ENCODE measurements at places on chromosomes 11 and 22. TPM values are rescaled to one million over a fixed set of nuclear protein-coding genes. Genes with fewer than 3 reads are reported as not detected.

DNA sequence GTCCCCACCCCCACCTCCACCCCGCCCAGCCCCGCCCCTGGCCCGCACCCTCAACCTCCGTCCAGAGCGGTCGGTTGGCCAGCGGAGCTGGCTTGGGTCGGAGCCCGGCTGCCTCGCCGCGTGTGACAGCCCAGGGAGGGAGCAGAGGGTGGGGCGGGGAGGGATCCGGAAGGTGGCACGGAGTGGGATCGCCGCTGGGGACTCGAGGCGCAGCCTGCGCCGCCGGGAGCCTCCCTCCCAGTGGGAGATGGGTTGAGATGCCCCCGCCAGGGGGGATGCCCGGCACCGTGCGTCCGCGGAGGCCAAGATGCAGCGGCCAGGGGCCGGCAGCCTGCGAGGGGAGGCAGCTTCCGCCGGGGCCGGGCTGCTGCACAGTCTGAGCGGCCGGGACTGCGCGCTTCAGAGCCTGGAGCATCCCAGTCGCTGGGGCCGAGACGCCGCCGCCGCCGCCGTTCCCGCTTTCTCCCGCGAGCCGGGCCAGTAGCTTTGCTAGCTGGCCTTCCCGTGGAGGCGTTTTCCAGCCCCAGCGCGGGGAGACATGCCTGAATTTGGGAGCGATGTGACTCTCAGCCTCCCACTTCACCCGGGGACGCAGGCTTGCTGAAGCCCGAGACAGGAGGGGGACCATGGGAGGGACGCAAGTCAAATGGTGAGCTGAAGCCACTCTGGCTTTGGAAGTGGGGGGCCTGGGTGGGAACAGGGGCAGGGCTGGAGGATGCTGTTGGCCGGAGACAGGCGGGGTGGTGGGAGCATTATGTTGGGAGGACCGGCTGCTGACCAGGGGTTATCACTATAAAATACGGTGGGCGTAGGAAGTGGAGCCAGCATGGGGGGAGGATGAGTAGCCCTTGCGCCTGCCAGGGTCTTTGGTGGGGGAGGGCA lies 40.2 kb downstream of the DIXDC1 start:
- no peaks in the 10 kb centered on the region for H3K27me3 ChIP-seq
- H3K4me1 ChIP-seq: peaks cover 31% of the 10 kb centered on the region
- DNase-seq: peak; percentile 87
- H3K4me3 ChIP-seq: peak overlapping the region; percentile 87

- H3K4me3 ChIP-seq: no peak overlapping the region
- peaks cover 4% of the 10 kb centered on the region for H3K36me3 ChIP-seq
- DNase-seq: no peak
- no peaks in the 10 kb centered on the region for H3K27me3 ChIP-seq
- peak overlapping the region; percentile 97 for H3K27ac ChIP-seq
- H3K4me1 ChIP-seq: peaks cover 30% of the 10 kb centered on the region
These were observed 59.6 kb downstream of the PISD start for GRCh38 chr22:31602259-31602952.

DNA sequence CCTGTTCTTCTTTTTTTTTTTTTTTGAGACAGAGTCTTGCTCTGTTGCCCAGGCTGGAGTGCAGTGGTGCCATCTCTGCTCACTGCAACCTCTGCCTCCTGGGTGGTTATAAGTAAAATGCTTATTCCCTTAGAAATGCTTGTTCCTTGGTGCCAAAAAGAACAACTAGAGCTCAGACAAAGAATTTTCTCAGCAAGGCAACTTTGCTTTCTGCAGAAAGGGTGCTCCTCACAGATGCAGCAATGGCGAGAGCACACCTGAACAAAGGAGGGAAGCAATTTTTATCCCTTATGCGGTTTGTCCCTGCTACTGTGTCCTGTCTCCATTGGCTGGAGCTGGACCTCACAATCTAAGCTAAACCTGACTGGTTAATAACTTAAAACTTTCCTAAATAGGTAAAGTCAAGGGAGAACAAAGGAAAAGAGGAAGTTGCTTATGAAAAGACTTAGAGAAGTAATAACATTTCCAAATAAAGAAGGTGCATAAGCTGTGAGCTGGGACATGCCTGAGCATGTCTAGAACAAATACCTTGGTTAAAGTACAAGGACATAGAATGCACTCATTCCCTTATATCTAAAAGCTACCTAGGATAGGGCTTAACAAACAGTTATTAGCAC lies 90.0 kb upstream of the PRR5 start:
- no peak for DNase-seq
- no peaks in the 10 kb centered on the region for H3K4me1 ChIP-seq
- H3K27ac ChIP-seq: no peak overlapping the region
- H3K4me3 ChIP-seq: no peak overlapping the region

- H3K27ac ChIP-seq: peak overlapping the region; percentile 59
- peaks cover 75% of the 10 kb centered on the region for H3K36me3 ChIP-seq
- no peaks in the 10 kb centered on the region for H3K27me3 ChIP-seq
These were observed 63.7 kb downstream of the PPP6R3 start for GRCh38 chr11:68524213-68524612.

ME3 gene
- 17.5 TPM for total RNA-seq

DNA sequence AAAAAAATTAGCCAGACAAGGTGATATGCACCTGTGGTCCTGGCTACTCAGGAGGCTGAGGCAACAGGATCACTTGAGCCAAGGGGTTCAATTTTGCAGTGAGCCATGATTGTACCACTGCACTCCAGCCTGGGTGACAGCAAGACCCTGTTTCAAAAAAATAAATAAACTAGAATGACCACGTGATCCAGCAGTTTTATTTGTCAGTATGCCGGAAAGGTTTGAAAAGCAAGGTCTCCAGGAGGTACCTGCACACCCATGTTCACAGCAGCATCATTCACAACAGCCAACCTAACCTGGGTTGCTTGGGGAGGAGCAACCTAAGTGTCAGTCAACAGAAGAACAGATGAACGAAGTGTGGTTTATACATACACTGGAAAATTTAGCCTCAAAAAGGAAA lies 78.7 kb upstream of the SEPTIN5 start:
- no peaks in the 10 kb centered on the region for H3K36me3 ChIP-seq
- peaks cover 2% of the 10 kb centered on the region for H3K27me3 ChIP-seq
- no peak overlapping the region for H3K4me3 ChIP-seq
- peaks cover 7% of the 10 kb centered on the region for H3K4me1 ChIP-seq
- no peak overlapping the region for H3K27ac ChIP-seq
- peak; percentile 27 for DNase-seq

DNA sequence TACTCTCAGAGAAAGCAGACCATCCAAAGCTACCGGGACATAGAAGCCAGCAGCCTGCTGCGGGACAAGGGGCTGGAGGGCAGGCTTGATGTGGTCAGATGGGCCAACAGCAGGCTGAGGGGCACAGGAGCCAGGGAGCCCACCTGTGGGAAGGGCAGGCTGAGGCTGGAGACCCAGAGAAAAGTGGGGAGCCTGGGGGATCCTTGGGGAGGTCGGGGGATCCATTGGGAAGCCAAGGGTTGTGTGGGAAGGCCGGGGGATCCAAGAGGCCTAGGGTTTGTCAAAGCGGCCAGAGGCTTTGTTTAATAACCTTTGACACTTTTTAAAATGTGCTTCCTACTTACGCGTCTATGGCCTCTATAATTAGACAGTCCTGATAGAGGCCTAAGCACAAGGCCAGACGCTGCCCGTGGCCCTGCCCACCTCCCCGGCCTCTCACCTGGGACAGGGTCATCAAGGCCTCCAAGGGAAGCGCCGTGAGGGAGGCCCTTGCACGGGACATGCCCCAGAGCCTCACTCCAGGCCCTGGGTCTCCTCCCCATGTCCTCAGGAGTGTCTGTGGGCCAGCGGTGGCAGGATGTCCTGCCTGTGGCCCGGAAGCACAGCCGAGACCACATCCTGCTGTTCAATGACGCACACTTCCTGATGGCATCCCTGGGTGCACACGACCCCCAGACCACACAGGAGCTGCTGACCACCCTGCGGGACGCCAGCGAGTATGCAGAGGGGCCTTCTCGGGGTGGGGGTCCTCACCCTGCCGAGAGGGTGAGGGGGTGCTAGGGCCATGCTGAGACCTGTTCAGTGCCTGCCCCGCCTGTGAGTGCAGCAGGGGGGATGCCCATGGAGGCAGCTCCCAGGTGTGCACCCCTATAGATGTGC lies 8.6 kb upstream of the GTSE1 start:
- DNase-seq: no peak
- H3K4me1 ChIP-seq: peaks cover 2% of the 10 kb centered on the region
- peaks cover 34% of the 10 kb centered on the region for H3K36me3 ChIP-seq
- H3K27me3 ChIP-seq: no peaks in the 10 kb centered on the region
- H3K27ac ChIP-seq: no peak overlapping the region

PKDREJ gene
- 0.05 TPM for total RNA-seq

- no peak overlapping the region for H3K4me3 ChIP-seq
- DNase-seq: no peak
- no peaks in the 10 kb centered on the region for H3K27me3 ChIP-seq
- peak overlapping the region; percentile 54 for H3K27ac ChIP-seq
- H3K36me3 ChIP-seq: peaks cover 2% of the 10 kb centered on the region
These were observed 18.4 kb downstream of the OSBPL5 start for GRCh38 chr11:3146612-3147256.

DNA sequence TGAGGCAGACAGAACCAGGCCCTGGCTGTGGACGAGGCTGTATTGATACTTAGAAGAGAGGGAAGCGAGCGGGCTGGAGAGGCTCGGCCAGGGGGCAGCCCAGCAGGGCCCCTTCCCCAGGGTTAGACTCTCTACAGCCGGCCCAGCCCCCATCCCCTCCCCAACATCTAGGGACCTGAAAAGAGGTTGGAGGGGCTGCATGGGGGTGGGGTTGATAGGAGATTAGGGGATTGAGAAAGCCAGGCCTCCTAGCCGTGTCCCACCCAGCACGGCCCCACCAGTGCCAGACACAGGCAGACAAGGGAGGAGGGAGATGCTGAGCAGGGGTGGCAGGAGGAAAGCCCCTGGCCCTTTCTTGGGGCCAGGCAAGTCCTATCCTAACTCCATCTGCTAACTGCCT lies 5.7 kb downstream of the LSP1 start:
- no peak overlapping the region for H3K27ac ChIP-seq
- no peak overlapping the region for H3K4me3 ChIP-seq
- no peaks in the 10 kb centered on the region for H3K27me3 ChIP-seq
- no peak for DNase-seq
- peaks cover 13% of the 10 kb centered on the region for H3K4me1 ChIP-seq
- no peaks in the 10 kb centered on the region for H3K36me3 ChIP-seq

GRCh38 chr11:61679296-61679695 lies 895 bp upstream of the DAGLA start:
- H3K27me3 ChIP-seq: peaks cover 34% of the 10 kb centered on the region
- no peaks in the 10 kb centered on the region for H3K36me3 ChIP-seq
- DNase-seq: no peak
- H3K4me3 ChIP-seq: no peak overlapping the region
- peaks cover 8% of the 10 kb centered on the region for H3K4me1 ChIP-seq
